ENCODE measurements at places on chromosomes 5 and 9.
A peak's percentile ranks its signal among the peaks of the same experiment; 100 is the strongest.

- no peak for DNase-seq
Measured at GRCh38 chr5:14870337-14871213, 1.0 kb downstream of the ANKH start.

DNA sequence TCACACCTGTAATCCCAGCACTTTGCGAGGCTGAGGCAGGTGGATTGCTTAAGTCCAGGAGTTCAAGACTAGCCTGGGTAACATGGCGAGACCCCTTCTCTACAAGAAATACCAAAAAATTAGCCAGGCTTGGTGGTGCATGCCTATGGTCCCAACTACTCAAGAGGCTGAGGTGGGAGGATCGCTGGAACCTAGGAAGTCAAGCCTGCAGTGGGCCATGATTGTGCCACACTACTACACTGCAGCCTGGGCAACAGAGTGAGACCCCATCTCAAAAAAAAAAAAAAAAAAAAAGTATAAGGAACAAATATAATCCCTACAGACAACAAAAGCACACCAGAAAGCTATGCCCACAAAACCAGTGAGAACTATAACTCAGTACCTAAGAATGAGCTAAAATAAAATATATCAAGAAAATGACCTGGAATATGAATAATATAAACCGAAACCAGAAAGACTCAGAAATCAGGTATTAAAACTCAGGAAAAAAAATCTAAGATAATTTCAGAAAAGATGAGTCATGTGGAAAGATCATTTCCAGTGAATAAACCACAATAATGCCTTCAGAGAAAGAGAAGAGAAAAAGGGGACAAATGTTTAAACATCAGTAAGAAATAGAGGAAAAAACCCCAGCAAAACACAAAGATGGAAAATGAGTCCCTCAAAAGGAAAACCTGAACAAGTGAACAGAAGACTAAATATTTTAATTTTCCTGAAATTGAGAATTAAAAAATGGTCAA lies 57.4 kb downstream of the GOLPH3 start:
- no peak for DNase-seq

DNA sequence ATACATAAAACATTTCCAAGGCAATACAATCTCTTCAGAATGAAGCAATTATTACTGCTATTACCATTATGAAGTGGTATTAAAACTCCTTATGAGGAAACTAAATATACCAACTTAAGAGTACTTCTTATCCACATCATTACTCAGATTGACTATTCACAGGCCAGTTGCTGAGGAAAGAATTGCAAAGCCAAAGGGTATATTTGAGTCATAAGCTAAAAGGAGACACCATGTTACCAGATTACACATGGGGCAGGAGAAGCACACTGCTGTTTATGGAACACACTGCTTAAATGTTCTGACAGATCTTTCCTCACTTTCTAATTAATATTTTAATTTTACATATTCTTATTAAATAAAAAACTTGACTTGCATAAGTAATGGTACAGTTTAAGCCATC lies 1726.4 kb upstream of the NUDT12 start:
- DNase-seq = no peak

DNA sequence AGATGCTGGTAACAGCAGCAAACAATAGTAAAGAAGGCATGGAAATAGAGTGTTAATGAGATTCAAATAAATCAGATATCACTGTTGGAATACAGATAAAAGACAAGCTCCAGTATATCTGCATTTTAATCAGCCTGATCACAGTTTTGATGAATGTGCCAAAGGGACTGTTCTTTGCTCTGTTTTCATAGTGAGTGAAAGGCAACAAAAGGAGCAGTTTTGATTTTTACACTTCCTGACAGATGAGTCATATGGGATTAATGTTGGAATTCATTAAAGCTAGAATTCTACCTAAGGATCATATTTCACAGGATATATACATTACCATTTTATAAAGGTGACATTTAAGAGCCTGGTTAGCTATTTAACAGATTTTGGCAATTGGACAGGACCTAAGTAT lies 743.3 kb upstream of the PTPRD start:
- DNase-seq = no peak

GRCh38 chr5:139082813-139083498 lies 115.2 kb downstream of the SIL1 start:
- DNase-seq = no peak

GRCh38 chr5:76209297-76209696 lies 126.1 kb downstream of the SV2C start:
- DNase-seq = no peak

DNA sequence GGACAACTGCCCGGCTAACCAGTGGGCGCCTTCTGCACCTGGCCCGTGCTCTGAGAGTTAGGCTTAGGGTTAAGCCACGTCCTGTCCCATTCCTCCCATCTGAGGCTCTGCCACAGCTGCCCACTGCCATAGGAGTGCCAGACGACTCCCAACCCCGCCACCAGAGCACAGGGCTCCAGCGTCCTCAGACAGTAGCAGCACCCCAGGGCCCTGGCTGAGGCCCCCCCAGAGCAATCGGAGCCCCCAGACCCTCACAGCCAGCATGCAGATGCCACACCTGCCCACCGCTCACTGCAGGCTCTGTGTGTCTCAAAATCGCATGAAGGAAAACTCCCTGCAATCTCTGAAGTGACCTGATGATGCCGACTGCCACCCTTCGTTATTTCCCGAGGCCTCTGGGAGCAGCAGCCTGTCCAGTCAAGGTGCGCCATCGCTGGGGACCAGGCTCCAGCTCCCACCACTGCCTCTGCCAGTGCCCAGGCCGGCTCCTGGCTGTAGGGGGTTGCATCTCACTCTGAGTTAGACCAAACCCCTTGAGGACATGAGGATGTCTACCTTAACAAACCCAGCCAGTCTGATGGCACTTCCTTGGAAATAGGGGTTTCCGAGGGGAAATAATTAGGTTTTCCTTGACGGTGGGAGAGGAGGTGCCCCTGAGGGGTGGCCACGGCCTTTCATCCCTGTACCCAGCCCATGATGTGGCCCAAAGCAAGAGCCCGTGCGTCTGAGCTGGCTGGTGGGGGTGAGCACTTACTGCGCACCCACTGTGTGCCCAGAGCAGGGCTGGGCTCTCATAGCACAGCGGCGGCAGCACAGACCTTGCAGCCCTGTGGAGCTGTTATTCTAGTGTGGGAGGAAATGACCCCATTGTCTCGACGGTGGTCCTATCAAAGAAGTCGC lies 58.0 kb upstream of the RNF130 start:
- DNase-seq = no peak

DNA sequence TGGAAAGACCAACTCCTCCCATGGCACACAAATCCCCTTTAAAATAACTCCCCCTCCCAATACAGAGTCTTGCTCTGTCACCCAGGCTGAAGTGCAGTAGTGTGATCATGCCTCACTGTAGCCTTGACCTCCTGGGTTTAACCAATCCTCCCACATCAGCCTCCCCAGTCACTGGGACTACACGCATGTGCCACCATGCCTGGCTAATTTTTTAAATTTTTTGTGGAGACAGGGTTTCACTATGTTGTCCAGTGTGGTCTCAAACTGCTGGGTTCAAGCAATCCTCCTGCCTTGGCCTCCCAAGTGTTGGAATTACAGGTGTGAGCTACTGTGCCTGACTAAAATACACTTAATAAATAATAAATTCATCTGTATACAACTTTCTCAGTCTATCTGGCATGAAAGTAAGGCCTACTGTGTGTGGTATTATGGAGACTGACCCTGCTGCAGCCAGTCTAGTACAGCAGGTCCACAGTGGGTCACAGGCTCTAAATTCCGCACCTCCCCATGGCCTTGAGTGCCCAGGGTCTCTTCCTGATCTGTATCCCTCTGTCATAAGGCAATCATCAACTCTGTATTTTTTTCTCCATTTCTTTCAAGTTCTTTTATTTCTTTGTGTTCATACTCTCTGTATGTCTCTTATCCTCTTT lies 169.4 kb downstream of the MAPKAP1 start:
- DNase-seq = no peak

GRCh38 chr5:159657771-159658170 lies 258.5 kb upstream of the ADRA1B start:
- DNase-seq = peak; percentile 8
